ENCODE measurements at places on chromosomes 11 and 22. TPM values are rescaled to one million over a fixed set of nuclear protein-coding genes. Genes with fewer than 3 reads are reported as not detected.

GRCh38 chr11:13277768-13278608 lies at the start of gene BMAL1:
Gene BMAL1 (plus strand): TSS chr11:13277790. CDS start chr11:13354309, 76,519 bp downstream.
- H3K36me3 ChIP-seq = peaks cover 3% of the 10 kb centered on the region
- peak within 1 kb of the TSS; percentile 95 for H3K4me3 ChIP-seq
- peaks cover 7% of the 10 kb centered on the region for H3K27me3 ChIP-seq
- peaks cover 53% of the 10 kb centered on the region for H3K4me1 ChIP-seq
- DNase-seq = peak; percentile 69
- H3K27ac ChIP-seq = peak within 1 kb of the TSS; percentile 78

GRCh38 chr11:132691848-132692550 lies 840.3 kb downstream of the OPCML start:
- H3K4me1 ChIP-seq = no peaks in the 10 kb centered on the region
- H3K27ac ChIP-seq = no peak overlapping the region

DNA sequence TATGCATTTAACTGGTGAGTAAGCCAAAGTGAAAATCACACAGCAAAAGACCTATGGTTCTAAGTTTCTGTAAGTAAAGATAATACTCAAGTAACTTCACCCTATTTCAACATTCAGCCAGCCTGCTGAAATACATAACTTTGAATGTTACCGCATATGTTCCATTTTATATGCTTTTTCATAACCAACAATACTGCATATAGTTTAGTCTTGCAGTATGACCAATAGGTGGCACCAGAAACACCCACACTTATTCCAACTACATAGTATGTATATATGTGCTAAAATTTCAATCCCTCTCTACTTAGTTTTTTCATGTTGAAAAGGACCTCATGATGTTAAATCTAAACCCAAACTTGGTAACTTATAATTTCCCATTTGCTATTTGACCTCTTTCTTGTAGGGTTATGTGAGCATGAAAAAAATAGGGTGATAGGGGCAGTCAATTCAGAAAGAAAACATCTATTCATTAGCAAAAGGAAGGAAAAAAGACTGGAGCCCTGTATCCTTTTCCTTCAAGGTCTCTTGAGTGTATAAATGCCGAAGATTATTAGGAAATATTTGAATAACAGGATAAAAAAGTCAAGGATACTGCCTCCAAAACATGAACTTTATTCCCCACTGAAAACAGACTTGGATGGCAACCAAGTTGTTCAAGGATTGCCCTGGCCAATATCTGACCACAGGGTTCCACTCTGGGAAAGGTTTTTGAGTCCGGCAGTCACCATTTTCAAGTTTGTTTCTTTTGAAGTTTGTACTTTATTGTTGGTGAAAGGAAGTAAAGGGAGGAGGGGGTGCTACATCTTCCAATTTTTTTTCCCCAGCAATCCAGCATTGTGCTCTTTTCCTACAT lies 23.8 kb upstream of the FZD4 start:
- H3K4me1 ChIP-seq = no peaks in the 10 kb centered on the region
- H3K27ac ChIP-seq = no peak overlapping the region
- no peaks in the 10 kb centered on the region for H3K36me3 ChIP-seq
- DNase-seq = no peak
- no peak overlapping the region for H3K4me3 ChIP-seq

Gene PRODH
- 0.56 TPM for total RNA-seq

Gene FAM89B
- total RNA-seq = 28.3 TPM

Data from activated CD4-positive, alpha-beta memory T cell treated with anti-CD3 and anti-CD28 coated beads for 36 hours (primary cell).